Right cardiac atrium (tissue), 5 donors: ENCODE measurements at places on chromosomes 6 and 20.

DNA sequence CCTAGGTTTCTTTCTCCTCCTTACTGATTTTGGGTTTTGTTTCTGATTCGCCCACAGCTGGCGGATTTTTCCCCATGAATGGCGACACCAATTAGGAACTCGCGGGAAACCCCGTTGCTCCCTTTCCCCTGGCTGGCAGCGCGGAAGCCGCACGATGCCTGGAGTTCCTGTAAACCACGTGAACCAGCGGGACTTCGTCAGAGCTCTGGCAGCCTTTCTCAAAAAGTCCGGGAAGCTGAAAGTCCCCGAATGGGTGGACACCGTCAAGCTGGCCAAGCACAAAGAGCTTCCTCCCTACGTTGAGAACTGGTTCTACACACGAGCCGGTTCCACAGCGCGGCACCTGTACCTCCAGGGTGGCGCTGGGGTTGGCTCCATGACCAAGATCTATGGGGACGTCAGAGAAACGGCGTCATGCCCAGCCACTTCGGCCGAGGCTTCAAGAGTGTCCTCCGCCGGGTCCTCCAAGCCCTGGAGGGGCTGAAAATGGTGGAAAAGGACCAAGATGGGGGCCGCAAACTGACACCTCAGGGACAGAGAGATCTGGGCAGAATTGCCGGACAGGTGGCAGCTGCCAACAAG lies 3.2 kb upstream of the SEC23B start:
- DNase-seq = peak; percentile 81

DNA sequence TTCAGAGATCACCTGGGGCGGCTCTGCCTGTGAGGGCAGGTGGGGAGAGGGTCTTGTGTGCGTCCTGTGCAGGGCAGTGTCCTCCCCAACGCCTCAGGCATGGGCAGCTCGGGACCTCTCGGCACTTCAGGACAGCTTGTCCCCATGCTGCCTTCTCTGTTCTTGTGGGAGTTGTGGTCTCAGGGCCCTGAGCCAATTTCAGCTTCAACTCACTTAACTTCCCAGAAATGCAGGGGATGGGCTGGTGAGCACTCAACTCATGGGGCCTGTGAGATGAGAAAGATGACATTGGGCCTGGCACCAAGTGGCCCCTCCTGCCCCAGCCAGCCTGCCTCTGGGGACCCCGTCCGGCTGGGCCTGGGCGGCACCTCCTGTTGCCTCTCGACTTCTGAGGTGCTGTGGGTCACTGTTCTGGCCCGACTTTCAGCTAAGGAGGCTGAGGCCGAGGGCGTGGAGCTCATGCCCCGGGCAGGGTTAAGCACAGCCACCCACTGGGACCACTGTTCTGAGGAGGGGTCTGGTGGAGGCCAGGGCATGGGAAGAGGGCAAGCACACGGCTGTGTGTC lies 6.7 kb downstream of the RGS19 start:
- peak; percentile 47 for DNase-seq

GRCh38 chr6:166173281-166173951 lies 5.8 kb upstream of the TBXT start:
- no peak for DNase-seq

GRCh38 chr6:84428300-84428907 lies 201.0 kb upstream of the CEP162 start:
- peak; percentile 78 for DNase-seq

DNA sequence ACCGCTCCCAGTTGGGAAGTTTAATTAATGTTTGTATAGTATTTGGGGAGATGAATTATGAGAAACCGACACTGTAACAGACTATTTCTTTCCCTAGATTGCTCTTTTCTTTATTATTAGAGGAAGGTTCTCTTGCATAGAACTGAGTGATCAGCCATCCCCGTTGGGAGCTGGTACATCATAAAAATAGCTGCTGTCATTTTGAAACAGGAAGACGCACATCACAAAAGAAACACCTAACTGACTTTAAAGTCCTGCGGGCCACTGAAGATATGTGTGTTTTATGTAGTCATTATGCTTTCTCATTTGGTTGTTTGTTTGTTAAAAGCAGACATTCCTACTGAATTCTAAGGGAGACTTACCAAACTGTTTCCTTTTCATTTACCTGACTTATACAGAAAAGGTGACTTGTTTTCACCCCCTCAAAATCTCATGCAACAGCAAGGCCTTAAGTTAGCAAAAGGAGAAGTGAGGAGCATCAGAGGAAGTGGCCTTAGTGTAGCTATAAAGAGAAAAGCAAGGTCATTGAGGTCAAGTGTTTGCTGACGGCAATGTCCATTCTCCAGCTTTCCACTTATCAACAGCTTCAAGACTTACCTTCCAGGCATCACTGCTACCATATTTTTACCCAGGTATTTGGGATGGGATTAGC lies 91.0 kb downstream of the PKHD1 start:
- no peak for DNase-seq

- peak; percentile 77 for DNase-seq
These were observed 171.8 kb upstream of the AKAP12 start for GRCh38 chr6:151067684-151068596.

DNA sequence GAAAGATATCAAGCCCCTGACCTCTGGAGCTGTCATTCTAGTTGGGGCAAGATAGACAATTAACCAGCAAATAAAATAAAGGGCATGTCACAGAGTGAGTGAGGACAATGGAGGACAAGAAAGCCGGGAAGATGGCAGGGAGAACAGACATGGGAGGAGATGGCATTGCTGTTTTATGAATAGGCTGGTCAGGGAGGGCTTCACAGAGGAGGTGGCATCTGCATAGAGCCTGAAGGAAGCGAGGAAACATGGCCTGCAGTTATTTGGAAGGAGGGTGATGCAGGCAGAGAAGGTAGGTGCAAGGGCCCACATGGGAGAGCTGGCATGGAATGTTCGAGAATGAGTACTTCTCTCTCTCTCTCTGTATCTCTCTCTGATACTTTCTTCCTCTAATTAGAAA lies 63.7 kb downstream of the EFCAB8 start:
- DNase-seq = no peak

- DNase-seq = no peak
These were observed 31.3 kb downstream of the PPP1R3G start for GRCh38 chr6:5116243-5116991.

DNA sequence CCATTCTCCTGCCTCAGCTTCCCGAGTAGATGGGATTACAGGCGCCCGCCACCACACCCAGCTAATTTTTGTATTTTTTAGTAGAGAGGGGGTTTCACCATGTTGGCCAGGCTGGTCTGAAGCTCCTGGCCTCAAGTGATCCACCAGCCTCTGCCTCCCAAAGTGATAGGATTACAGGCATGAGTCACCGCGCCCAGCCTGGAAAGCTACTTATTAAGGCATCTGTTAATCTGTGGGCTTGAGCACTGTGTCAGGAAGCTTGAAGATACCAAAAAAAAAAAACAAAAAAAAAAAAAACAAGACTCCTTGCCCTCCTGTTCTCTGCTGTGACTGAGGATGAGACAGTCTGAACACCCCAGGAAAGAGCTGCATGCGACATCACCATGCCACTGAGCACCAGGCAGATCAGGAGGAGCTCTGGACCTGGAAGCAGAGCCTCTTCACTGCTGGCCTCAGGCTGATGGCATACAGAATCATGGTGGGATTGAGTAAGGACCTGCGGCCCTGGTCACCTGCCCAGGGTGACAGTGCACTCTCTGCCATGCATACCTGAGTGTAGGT lies 166.5 kb upstream of the SNX9 start:
- no peak for DNase-seq

- no peak for DNase-seq
These were observed 19.2 kb downstream of the JAG1 start for GRCh38 chr20:10654630-10655029.

- DNase-seq = no peak
These were observed 185.7 kb upstream of the MARCKS start for GRCh38 chr6:113671421-113671820.

DNA sequence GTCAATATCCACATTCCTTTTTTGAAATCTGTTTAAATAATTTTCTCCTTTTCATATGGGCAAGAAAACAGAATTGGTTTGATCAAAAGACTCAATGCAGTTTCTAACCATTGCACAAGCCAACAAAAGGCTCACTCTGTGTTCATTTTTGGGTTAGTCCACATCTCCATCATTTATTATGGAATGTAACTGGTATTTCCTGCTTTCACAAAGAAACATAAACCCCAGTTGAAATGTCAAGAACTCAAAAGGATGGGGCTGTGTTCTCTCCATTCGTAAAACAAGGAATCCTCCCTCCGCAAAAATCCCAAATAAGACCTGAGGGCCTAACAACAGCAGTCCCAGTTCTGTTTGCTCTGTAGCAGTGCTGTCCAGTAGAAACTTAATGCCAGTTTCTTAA lies 420.9 kb downstream of the GJA1 start:
- DNase-seq = no peak

- DNase-seq = no peak
These were observed 67.4 kb downstream of the BTBD9 start for GRCh38 chr6:38572186-38572813.

DNA sequence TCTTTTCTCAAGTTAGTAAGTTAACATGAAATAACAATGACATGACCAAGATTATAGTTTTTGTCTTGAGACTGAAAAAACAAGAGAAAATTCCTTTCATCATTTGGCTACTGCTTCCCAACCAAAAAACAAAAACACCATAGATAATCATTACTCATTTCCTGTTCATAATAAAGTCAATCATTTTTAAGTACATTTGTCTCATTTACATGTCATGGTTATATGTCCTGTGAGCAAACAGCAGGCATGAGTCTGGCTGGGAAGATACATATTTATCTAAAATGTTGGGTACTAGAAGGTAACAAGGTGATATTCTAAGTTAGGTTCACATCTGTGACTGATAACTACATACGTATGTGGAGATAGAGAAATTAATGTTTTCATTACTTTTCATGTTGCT lies 180.5 kb downstream of the ISM1 start:
- no peak for DNase-seq

DNA sequence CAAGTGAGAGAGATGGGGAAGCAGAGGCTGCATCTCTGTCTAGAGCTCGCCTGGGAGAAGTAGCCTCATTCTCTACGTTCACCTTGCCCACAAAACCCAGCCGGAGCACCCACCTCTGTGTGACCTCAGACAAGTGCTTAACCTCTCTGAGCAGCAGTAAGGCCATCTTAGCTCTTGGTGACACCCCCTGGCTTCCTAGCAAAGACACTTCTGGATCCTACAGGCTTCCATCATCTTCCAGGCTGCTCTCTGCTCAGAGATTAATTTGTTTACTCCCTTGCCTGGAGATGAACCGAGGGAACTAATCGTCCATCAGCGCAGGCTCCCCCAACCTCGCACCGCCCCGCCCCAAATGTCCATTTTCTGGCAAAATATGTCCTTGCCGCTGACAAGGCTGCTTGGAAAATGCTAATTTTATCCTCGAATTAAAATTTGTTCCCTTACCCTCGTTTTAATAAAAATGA lies 24.0 kb upstream of the CTNNBL1 start:
- no peak for DNase-seq

DNA sequence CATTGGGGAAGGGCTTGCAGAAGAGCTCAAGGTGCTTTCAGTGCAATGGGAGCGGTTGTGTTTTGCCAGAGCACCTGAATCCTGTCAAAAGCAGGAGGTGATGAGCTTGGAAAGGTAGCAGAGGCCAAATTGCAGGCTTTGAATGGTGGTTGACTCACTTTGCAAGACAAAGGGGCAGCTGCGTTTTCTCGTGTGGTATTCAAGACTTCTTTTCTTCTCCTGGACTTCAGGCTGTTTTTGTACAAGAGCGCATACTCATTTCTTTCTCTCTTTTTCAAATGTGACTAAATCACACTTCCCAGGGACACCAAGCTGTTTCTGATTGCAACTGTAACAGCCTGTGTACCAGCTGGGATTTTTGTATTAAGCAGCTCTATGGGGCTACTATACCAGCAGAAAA lies 32.3 kb downstream of the GHRH start:
- no peak for DNase-seq

GRCh38 chr20:39773380-39774000 lies 811.3 kb downstream of the DHX35 start:
- DNase-seq = no peak

DNA sequence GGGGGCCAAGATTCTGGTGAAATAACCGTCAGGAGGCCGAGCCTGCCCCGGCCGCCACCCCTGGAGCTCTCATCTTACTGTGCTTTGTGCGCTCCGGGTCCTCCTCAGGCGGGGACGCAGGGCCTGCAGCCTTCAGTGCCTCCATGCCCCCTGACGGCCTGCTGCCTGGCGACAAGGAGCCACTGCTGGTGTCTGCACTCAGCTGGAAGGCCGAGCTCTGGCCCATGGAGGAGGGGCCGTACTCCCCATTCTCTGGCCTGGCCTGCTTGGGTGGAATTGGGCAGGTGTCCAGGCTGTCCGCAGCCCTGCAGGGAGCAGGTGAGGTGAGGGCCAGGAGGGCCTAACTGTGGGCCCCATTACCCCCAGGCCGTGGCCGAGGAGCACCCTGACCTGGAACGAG lies 5.3 kb downstream of the ZNF512B start:
- DNase-seq = peak; percentile 64

- no peak for DNase-seq
These were observed 34.6 kb upstream of the TMEM244 start for GRCh38 chr6:129895692-129896091.

- DNase-seq = no peak
These were observed 10.5 kb upstream of the OGFRL1 start for GRCh38 chr6:71277926-71278600.

GRCh38 chr6:78605909-78606446 lies 261.4 kb upstream of the IRAK1BP1 start:
- DNase-seq = no peak
